CD4-positive, alpha-beta T cell treated with Interleukin-2 at 100 ng/mL for 4 hours (primary cell): ENCODE measurements at places on chromosomes 5 and 9.

DNA sequence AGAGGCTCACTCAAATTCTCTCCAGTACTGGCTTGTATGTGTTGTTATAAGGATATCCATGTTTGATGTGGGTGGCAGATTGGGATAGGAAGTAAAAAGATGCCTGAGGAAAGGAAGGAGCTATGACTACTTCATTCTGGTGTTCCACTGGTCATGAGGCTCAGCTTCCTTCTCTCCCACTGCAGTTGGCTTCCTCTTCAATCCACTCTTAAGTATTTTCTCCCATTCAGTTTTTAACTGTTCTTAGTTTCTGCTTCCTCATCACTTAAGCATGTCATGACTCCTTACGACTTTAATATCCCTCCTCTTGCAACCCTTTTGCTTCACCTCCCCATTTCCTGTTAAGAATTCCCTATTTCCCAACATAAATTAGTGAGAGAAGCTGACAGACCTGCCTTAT is 81.1 kb downstream of the PJA2 start:
- DNase-seq, result no peak

DNA sequence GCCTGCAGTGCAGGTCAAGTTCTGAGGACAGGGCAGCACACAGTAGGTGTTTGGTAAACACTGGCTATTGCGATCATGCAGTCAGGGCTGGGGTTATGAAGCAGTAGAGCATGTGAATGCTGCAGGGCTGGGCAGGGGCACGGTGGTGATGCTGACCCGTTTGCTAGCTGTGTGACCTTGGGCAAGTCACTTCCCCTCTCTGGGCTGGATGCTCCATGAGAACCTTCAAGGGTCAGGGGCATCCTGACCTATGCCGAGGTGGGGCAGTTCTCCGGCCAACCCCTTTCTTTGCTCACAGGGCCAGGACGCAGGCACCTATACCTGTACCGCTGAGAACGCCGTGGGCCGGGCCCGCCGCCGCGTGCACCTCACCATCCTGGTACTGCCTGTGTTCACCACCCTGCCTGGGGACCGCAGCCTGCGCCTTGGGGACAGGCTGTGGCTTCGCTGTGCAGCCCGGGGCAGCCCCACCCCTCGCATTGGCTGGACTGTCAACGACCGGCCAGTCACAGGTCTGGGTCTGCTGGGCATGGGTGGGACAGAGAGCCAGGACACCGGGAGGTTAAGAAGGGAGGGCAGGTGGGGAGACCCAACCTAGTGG is 39.0 kb upstream of the ASS1 start:
- no peak for DNase-seq

- DNase-seq, result no peak
Observed at GRCh38 chr5:156380848-156381247, 53.9 kb downstream of the SGCD start.

DNA sequence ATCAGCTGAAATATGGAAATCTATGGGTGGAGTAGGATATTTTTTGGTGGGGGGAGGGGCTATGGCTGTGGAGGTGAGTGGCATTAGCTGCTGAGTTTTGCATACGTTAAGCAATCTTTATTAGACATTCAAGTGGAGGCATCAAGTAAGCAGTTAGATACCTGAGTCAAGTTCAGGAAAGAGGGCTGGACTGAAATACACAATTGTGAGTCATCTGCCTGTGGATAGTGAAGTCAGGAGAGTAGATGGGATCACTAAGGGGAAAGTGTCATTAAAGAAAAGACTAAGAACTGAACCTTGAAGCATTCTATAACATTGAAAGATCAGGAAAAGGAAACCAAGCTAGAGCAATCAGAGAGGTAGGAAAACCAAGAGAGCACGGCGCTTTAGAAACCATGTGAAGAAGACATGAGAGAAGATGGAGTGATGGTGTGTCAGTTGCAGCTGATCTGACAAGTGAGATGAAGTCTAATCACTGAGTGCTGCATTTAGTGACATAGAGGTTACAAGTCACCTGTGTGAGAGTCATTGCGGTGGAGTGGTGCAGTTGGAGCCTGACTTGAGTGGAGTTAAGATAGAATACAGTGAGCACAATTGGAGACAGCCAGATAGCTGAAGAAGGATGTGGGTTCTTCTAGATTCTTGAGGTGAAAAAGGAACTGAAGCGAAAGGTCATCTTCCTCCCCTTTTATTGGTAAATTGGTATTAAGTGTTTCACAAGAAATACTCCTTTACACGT is 88.7 kb downstream of the PIP5K1B start:
- no peak for DNase-seq

- DNase-seq, result no peak
Observed at GRCh38 chr9:127128341-127129072, 6.1 kb upstream of the ANGPTL2 start.

GRCh38 chr9:91415290-91415689 is 8.3 kb downstream of the NFIL3 start:
- no peak for DNase-seq

DNA sequence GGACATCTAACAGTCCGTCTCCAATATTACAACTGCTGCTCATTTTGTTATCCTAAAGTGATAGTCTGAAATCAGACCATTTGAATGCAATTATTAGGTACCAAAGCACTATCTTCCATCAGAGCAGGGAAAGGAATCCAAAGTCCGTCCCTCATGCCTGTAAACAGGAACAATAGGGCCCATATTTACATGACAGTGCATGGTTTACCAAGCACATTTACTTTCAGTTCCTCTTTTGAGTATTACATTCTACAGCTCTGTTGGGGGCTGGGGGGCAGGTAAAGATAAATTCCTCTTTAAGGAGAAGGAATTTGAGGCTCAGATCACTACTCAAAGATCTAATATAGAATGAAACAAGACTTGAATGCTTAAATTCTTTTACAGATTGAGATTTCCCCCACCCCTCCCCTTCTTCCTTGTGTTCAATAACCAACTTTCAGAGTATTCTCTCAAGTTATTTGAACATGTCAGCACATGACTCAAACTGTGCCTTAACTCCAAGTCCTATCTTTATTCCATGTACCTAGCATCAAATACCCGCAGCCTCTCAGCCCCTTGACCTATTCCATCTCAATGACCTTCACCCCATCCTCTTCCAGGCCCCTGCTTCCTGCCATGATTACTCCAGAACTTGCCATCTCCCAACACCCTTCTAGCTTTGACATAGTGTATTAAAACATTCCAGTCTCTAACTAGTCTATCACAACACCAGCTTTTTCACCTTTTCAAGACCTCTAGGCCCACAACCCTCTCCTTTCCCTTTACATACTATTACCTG is 71.0 kb downstream of the BRINP1 start:
- no peak for DNase-seq

- DNase-seq, result no peak
Observed at GRCh38 chr5:91401175-91401574, 18.1 kb upstream of the ARRDC3 start.

DNA sequence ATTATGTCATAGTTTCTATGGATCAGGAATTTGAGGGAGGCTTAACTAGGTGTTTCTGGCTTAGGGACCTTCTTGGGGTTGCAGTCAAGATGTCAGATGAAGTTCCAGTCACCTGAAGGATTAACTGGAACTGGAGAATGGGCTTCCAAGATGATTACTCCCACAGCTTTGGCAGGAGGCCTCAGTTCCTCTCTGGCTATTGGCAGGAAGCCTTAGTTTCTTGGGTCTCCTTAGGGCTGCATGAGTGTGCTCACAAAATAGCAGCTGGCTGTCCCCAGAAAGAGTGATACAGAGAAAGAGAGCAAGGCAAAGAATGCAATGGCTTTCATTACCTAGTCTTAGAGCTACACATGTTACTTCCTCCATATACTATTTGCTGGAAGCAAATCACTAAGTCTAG is 138.1 kb upstream of the TLE4 start:
- DNase-seq, result no peak

- DNase-seq, result peak; percentile 59
Observed at GRCh38 chr9:126317513-126317912, 9.1 kb upstream of the MVB12B start.
